ENCODE measurements at places on chromosomes 1 and 21.

DNA sequence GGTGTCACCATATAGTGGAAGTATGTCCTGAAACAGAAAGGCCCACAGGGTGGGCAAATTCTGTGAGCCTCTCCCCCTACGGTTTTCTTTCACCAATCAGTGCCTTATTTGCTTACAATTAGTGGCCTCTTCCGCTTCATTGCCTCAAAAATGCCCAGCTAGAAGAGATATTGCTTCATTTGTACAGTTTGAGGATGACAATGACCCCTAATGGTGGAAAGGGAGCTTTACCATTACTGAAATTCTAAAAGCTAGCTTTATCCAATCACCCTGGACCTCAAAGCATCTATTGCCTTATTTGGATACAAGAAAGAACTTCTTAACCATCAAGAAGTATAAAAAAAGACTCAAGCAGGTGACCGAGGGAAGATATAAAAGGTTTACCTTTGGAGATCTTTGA is 49.6 kb downstream of the LRRC71 start:
- no peak for DNase-seq

DNA sequence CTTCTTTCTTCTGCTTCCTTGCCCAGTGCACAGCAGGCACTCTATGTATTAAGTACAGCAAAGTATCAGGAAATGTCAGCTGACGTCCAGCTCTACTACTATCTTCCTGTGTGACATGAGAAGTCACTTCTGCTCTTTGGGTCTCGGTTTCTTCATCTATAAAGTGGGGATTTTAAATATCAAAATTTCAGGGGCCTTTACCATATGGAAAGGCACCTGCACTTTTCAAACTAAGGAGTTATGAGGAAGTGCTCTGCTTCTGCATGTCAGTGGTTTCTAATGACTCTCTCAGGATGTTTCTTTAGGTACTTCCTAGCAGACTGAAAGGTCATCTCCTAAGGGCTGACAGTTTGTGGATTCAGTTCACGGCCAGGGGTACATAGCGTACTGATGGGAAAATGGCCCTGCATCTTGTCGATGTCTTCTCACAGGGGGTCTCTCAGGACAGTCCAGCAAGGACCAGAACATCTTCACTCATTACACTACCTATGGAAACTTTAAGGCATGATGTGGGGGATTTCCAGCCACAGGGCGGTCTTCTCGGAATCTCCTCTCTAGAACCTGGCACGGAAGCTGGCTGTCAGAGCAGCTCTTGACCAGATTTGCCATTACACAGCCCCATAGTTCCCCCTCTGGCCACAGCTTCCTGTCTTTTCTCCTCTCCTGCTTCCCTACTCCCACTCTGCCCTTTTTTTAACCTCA is 42.0 kb upstream of the MTF1 start:
- no peak for DNase-seq

- no peak for DNase-seq
Observed at GRCh38 chr21:39568361-39568760, 44.4 kb upstream of the B3GALT5 start.

DNA sequence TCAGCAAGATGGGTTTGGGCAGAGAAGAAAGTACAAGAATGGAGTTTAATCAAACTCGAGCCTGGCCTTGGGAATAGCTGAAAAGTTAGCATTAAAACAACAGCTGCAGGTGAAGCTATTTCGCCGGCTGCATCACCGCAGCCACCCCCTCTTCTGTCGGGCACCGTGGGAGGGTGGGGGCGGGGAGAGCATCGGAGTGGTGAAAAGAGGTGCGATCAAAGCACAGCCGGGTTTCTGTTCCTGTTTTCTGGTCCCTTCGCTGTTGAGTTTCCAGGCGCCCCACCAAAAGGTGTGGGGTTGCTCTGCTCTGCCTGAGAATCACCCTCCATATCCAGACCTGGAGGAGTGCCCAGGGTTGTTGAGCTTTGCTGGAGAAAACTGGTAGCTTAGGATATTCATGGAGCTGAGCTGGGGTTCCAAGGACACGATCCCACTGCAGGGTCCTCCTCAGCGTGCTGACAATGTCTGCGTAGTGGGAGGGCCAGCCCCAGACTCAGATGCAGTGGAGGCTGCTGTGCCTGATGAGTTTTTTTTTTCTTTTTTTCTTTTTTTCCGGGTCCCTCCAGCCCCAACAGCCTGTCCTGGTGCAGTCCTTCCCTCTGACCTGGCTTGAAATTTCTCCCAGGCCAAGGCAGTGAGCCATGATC is 127.5 kb upstream of the C1orf174 start:
- no peak for DNase-seq

DNA sequence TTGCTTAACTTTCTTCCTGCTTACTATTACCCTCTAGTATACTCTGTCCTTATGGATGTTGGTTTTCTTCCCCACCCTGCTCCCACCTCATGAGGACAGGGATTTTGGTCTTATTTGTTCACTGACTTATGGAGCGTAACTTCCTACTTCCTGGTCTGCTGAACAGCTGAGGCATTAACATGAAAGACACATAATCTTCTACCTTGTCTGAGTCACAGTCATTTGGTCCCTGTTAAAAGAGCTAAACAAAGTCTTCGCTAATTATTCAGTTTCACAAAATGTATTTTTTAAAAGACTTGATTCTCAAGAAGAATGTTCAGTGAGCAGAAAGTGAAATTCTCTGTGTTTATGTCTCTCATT is 18.5 kb downstream of the RNASEL start:
- DNase-seq: no peak

- DNase-seq: peak; percentile 75
Observed at GRCh38 chr1:65067491-65068201, 80.4 kb upstream of the AK4 start.

- no peak for DNase-seq
Observed at GRCh38 chr1:27136236-27136551, 18.7 kb downstream of the SLC9A1 start.

DNA sequence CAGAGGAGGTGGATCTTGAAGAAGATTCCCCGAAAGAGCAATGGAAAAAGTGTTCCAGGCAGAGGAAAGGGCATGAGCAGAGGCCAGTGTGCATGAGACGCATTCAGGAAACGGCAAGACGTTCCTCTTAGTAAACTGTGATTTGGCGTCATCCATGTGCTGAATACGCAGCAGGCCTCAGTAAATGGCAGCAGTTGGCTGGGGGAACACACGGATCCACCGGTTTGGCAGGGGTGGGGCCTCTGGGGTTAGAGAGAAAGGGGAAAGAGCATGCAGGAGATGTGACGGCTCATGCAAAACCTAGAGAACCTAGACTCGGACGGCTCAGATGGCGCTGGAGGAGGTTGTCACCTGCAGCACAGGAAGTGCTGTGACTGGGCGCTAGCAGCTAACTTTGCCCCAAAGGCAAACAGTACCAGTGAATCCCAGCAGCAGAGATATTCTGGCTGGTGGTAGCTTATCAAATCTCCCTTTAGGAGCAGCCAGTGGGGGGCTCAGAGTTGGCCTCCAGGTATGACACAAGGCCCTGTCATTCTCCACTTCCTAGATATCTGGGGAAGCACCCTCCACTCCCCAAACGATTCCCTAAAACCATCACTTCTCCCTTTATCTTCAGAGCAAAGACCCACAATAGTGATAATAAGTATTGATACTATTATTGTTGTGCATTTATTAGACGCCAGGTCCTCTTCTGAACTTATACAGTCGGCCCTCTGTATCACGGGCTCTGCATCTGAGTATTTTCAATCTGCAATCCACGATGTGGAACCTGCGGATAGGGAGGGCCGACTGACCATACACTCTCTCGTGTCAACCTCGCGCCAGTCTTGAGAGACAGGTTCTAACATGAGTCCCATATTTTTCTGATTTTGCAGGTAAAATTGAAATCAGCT is 7.6 kb downstream of the LAPTM5 start:
- no peak for DNase-seq

DNA sequence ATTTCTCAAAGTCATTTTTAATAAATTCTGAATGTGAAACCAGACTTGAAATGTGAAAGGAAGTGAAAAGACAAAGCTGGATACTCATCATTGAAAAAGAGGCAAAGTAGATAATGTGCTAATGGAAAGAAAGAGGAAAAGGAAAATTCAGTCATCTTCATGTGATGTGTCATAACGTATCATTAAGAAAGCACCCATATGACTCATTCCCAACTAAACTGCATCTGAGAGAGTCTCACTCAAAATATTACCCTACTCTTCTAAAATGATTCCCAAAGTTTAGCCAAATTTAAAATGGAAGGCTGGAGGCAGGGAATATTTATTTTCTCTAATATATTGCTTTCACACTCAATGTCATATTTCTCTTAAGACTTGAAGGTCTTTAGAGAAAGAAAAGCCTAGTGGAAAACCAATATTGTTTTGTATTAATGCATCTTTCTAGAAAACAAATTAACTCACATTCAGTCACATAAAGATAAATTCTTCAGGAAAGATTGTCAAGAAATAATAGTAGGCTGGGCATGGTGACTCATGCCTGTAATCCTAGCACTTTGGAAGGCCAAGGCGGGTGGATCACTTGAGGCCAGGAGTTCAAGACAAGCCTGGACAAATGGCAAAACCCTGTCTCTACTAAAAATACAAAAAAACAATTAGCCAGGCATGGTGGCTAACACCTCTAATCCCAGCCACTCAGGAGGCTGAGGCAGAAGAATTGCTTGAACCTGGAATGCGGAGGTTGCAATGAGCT is 129.9 kb downstream of the SLC30A10 start:
- no peak for DNase-seq

DNA sequence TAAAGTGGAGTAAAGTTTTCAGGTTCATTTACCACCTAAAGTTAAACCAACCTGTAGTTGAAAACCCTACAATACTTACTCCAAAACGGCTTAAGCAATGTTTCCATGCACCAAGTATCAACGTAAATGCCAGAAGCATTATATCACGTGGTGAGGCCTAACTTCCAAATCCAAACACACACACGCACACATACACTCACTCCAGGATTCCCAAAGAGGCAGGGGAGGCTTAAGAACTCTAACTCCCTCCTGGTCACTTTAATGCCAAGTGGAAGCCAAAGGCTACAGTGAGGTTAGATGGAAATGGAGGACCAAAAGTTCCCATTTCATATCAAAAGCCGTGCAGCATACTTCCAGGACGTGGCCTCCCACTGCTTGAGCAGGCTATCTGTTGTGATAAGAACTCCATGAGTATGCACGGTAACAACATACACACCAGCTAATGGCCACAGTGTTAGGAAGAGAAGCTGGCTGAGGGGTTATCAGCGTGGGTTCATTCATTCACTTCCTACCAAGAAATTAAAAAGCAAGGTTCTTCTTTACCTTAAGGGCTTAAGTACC is 224.1 kb downstream of the SLC45A1 start:
- DNase-seq: no peak

DNA sequence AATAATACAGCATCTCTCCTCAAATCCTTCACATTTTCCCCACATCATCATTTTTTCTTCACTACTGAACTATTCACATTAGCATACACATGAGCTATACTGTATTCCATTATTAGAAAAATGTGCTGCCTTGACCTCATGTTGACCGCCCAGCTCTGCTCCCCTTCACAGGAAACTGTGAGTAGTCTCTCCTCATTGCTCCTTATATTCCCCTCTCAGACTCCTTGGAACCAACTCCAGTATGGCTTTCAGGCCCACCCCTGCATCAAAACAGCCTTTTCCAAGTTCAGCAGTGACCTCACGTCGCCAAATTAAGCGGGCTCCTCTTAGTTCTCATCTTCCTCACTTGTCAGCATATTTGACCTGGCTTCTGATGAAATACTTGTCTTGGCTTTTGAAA is 59.2 kb upstream of the SPAG17 start:
- no peak for DNase-seq

GRCh38 chr21:46096596-46097335 is 1.1 kb upstream of the COL6A2 start:
- no peak for DNase-seq

DNA sequence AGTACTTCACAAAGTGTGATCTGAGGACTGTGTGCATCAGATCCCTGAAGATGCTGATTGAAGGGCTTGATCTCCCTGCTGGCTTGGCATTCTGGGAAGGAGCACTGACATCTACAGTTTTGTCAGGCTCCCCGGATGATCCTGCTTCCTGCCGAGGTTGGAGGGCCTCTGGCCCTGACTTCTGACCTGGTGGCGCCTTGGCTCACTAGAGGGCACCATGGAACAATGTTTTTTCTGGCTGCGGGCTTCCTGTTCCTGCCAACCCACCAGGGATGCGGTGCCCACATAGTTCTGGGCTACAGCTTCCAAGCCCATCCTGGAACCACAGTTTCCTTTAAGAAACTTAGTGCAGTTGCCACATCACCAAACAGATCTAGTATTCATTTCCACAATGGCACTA is 38.8 kb upstream of the RASAL2 start:
- no peak for DNase-seq

- no peak for DNase-seq
Observed at GRCh38 chr1:234943836-234944402, 184.7 kb downstream of the TOMM20 start.

All from NCI-H774 (cell line).